ENCODE measurements at places on chromosomes 16 and 17.

- DNase-seq, result no peak
These were observed 47.5 kb downstream of the MAP2K6 start for GRCh38 chr17:69461951-69462369.

- no peak for DNase-seq
These were observed 166.3 kb downstream of the SLC39A11 start for GRCh38 chr17:72926171-72926570.

DNA sequence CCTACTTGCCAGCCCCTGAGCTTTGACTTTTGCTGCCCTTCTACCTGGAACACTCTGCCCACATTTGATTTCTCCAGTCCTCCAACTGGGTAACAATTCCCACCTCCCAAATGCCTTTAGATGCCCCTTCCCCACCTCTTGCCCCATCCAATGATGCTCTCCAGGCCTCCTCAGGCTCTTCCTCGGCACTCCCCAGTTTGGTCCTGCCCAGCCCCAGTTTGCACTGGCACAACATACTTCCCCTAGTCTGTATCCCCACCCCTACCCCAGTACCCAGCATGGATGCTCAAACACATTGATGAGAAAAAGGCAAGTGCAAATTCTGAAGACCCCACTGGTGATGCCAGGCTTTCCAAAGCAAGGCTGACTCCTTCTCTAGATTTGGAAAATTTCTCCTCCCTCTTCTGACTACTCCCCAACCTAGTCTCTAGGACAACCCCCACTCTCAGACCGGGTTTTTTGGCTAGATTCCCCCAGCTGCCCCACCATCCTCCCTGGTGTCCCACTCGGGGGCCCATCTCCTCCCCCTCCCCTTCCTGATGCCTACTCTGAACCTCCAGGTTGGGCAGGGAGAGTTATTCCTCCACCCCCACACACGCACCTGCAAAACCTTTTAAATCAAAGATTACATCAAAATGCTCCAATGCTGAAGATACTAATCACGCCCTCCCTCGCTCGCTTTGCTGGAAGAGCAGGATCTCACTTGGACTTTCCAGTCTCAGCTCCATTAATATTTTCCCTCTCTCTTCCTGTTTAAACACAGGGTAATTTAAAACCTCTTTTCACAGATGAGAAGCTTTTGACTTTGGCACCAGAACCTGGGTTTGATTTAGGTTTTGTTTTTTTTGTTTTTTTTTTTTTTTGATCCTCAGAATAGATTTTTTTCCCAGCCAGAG is 94.9 kb downstream of the TMEM132E start:
- DNase-seq, result no peak

DNA sequence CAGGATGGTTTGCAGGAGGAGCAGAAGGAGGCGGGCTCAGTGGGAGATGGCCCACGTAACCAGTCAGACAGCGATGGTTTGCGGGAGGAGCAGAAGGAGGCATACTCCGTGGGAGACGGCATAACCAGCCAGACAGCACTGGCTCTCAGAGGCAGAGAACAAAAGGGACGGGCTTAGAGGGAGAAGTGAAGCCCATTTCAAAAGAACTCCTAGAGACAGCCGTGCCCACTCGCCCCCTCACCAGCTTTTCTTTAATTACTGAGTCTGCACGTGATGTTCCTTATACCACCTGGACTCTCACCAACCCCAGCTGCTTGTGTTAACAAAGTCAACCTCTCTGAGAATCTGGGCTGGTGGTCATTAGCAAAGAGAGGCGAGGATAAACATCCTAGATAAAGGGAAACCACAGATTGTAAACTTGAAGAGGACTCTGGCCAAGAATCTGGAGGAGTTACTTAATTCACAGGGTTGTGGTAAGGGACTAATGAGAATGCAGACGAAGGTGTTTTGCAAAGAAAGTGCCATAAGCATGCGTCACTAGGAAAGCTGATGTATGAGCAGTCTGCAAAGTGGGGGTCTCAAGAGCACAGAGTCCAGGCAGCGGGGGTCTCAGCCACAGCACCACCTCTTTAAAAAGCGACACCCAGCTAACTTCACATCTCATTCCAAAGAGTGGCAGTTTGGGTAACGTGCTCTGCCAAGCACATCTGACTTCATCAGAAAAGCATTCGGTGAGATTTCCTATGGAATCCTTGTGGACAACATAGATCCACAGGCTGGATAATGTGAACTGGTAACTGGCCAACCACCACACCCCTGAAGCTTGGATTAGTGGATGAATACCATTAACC is 51.7 kb downstream of the NXN start:
- DNase-seq, result no peak

DNA sequence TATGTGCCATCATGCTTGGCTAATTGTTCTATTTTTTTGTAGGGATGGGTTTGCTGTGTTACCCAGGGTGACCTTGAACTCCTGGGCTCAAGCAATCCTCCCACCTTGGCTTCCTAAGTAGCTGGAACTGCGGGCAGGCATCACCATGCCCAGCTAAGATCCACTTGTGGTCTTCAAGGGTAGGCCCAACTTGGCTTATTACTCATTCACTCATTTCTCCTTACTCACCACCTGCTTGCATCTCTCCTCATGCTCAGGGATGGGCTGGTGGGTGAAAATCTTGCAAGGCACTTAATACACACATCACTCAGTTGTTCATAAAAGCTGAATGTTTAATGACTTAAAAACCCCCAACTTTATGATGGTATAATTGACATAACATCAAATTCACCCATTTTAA is 207.8 kb downstream of the SHISA9 start:
- DNase-seq, result no peak

DNA sequence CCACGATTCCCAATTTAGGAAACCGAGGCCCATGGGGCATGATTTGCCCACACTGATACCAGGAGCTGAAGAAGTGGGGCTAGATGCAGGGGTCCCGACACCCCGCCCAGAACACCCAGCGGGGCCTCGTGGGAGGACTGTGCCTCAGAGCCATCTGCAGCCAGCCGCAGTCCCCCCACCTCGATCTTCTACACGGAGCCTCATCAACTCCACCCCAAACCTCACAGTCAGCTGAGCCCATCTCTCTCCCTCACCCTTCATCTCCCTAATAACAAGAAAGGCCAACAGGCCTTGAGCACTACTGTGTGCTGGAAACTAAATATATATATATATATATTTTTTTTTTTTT is 4.2 kb downstream of the ITGAE start:
- DNase-seq, result no peak

- no peak for DNase-seq
These were observed 161.3 kb downstream of the SLC39A11 start for GRCh38 chr17:72931163-72931562.

DNA sequence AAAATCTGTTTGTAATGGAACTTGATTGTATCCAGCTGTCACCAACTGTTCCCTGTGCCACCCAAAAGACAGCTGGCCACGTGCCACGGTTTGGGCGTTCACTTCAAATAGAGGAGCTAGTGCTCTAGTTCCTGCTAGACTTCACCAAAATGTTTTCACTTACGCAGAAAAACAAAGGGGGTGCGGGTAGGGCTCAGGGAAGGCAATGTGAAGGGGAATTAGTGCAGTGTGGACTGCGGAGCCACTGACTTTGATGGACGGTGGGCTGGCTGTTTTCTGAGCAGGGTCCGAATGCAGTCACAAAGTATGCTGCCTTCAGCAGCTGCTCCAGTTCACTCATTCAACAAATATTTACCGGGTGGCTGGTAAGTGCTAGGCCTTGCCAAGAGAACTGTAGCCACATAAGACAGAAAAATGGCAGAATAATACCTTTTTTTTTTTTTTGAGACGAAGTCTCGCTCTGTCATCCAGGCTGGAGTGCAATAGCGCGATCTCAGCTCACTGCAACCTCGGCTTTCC is 7.6 kb upstream of the CYTH1 start:
- no peak for DNase-seq

DNA sequence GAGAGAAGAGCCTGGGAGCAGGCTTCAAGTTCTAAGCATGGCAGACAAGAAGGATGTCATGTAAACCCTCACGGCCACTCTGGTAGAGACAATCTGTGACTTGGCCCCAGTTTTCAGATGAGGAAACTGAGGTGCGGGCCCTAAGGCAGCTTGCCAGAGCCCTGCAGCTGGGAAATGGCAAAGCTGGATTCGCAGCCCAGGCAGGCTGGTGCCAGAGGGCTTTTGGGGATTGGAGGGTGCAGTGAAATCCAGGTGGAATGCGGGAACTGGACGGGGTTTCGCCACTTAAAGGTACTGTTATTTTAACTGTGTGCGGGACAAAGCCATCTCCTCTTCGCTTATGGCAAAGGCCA is 477 bp upstream of the OSGIN1 start:
- DNase-seq, result no peak

GRCh38 chr17:70215656-70216055 is 46.3 kb downstream of the KCNJ2 start:
- DNase-seq, result no peak

- no peak for DNase-seq
These were observed 4.0 kb upstream of the IL17C start for GRCh38 chr16:88634141-88634993.

DNA sequence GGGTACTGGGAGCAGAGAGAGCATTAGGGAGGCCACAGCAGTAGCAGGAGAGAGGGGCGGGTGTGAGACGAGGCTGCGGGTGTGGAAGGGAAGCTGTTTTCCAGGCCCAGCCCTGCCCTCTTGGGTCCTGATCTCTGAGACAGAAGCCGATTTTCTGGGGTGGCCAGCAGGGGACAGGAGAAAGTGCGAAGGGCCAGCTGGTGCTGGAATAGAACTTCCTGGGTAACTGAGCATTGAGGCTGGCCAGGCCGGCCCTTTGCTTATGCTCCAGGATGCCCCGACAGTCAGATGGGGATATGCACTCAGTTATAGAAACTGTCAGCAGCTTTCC is 804 bp downstream of the BTBD17 start:
- DNase-seq, result no peak

- no peak for DNase-seq
These were observed 201.1 kb upstream of the CDH13 start for GRCh38 chr16:82425661-82426060.

DNA sequence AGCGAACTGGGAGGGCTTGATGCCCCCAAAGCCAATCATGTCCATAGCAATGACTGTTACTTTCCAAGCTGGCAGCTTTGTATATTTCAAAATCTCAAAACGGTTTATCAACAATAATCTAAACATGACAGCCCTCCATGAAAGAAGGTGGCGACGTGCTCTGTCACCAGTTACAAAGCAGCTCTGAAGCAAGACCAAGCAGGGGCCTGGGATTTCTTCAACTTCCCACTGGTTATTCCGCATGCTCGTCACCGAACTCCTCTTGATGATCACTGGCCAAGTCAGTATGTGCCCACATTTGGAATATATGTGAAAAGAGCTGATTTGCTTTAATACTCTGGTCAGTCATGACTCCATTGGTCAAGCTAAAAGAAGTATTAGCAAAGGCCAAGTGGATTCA is 175.6 kb downstream of the VPS53 start:
- no peak for DNase-seq

DNA sequence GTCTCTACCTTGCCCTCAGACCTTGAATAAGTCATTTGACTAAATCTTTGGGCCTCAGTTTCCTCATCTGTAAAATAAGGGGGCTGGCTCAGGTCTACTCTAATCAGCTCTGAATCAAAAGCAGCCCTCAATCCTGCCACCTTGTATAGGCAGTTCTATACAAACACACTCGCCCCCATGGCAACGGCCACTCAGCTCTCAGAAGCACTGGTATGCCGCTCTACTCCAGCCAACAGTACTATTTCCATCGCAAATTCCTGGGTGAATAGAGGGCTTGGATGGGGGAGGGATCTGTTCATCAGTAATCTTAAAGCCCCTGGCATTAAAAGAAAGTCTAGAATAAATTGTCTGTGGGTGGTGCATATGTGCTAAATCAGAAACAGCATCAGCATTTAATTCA is 21.2 kb upstream of the TAOK1 start:
- no peak for DNase-seq

- no peak for DNase-seq
These were observed 10.9 kb downstream of the FLII start for GRCh38 chr17:18247613-18248001.

DNA sequence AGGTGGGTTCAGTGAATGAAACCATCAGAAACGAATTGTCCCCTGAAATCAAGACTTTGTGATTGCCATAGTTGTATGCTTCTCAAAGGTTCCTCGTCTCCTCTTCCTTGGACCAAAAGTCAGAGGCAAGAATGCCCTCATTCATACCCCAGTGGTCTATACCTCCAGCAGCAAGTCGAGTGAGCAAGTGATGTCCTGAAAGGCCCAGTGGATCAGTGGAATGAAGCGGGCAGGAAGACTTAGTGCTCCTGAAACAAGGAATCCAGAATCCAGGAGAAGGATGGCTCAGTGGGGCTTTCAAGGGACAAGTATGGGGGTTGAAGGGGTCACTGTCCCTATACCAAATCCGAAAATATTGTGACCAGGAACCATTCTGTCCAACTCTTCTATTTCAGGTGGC is 5.3 kb upstream of the ERBB2 start:
- no peak for DNase-seq

- no peak for DNase-seq
These were observed 98.9 kb upstream of the AMZ2 start for GRCh38 chr17:68148936-68149335.

GRCh38 chr16:54360681-54361080 is 74.1 kb upstream of the IRX3 start:
- DNase-seq, result no peak

GRCh38 chr16:69620573-69620972 is 54.8 kb downstream of the NFAT5 start:
- no peak for DNase-seq

GRCh38 chr16:49679095-49679494 is 176.8 kb downstream of the ZNF423 start:
- no peak for DNase-seq
